Caudate nucleus (tissue), 63 donors: ENCODE measurements at places on chromosomes 3 and 15.

DNA sequence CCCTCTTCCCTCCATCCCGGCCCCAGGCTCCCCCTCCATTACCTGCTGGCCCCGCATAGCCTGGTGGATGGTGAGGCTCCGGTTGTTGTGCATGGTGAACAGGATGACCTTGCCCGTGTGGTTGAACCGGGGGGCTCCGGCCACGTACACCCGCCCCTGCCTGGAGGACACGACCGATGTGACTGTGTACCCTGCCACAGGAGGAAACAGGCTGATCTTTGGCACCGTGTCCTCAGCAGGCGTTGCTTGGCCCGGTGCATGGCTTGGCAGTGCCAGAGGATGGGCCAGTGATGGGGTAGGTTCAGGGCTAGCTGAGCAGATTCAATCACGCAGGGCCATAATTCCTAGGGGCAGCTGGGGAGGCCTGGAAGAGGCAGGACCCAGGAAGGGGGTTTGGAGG, 58.1 kb downstream of the FEM1B start:
- DNase-seq: no peak

DNA sequence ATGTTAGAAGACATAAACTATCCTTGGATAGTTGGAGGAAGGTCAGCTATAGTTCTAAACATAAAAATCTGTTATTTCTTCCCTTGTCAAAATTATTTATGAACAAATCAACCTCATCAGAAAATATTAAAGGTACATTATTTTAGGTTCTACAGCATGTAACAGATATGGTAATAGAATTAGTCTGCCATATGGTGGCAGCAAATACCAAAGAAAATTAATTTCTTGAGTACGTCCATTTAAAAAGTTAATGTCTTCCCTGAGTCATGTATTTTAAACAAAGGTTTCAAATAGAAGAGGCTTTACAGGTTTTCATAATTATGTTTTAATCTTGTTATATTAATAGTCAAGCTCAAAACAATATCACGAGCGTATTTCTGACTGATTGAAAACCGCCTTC, 17.9 kb upstream of the ANKRD28 start:
- no peak for DNase-seq

DNA sequence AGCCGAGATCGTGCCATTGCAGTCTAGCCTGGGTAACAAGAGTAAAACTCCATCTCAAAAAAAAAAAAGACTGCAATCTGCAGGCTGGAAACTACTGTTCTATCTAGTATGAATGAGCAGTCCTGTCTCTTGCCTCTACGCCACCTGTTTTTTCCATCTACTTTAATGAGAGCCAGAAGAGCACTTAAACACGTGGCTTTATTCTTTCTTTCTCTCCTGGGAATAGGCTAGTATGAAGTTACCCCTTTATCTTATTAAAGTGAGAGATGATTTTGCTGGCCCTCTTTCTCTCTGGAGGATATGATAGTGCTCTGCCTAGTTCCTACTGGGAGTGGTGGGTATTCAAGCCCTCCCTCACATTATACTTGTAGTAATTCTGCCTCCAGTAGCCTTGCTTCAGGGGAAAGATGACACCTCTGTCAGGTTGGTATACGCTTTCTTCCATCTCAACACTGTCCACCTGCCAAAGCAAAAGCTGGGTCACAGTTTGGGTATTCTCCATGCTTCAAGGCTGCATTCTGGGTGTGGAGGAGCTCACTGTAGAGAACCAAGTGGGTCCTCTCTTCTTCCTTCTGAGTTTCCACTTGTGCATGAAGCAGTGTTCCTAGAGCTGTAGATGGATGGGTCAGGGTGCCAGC, 17.8 kb downstream of the MAPKBP1 start:
- DNase-seq: no peak

DNA sequence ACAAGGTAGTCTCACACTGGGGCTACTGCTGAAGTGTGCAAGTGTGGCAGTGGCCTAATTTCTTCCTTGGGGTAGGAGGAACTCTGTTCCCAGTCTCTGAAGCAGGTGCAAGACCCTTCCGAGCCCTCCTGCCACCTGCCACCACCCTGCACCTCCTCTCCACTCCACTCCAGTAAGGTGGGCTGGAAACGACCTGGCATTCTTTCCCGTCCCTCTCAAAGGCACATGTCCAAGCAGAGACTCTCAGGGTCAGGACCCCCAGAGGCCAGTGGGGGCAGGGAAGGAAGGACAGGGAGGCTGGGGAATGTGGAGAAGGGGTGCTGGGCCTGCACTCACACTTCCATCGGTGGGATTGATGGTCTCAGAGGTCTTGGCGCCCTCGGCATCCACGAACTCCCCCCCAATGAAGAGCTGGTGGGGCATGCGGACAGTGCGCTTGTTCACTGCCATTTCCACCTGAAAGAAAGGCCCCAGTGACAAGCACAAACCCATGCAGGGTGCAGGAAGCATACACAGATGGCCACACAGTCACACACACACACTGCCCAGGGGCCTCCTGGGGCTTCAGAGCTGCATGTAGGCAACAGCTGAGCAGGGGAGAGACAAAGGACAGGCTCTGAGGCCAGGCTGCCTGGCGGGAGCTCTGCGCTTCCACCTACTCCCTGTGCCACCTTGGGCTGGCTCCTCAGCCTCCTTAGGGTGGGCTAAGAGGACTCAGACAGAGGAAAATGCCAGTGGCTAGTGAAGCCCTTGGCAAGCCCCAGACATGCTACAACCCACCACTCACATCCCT, 43.8 kb downstream of the ALDH1L1 start:
- no peak for DNase-seq

- no peak for DNase-seq
Measured at GRCh38 chr3:60916546-60916945, 334.7 kb downstream of the FHIT start.

GRCh38 chr3:102195198-102195948, 239.4 kb upstream of the ZPLD1 start:
- DNase-seq: no peak

DNA sequence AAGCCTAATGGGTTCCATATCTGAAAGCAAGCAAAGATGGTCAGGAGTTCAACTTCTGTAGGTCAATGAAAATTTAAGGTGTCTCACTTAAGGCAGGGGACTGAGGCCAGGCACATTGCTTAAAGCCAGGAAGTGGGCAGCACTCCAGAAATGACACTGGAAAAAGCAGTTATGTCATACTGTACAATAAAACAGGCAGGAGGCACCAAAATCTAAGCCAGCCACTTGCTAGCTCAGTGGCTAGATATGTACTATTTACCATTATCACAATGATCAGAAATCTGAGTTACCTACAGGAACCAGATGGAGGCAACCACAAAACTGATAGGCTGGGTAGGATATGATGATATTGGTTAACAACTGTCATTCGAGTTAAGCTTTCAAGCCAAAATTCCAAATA, 57.3 kb downstream of the FRMD5 start:
- no peak for DNase-seq

DNA sequence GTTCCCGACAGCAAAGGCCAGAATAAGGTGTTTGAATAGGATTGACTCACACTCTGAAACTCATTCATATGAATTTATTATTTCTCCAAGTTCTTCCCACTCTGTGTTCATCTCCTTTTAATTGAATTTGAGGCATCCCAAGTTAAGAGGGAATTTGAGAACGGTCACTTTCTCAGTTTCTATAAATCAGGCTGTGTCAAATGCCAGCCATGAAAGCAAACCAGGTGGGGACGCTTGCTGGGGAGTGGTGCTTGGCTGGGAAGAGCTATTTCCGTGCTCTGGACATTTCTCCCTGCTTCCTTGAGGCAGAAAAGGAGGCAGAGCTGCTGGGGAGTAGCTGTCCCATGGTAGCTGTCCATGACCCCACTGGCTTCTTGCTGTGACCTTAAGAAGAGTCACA, 116.6 kb downstream of the FBN1 start:
- no peak for DNase-seq
